Activated CD4-positive, CD25-positive, alpha-beta regulatory T cell treated with anti-CD3 and anti-CD28 coated beads, Interleukin-2, amount 50 U/mL, for 16 hours (primary cell): ENCODE measurements at places on chromosomes 3 and 15.

GRCh38 chr15:58415636-58416035 lies 16.2 kb upstream of the LIPC start:
- DNase-seq = no peak

DNA sequence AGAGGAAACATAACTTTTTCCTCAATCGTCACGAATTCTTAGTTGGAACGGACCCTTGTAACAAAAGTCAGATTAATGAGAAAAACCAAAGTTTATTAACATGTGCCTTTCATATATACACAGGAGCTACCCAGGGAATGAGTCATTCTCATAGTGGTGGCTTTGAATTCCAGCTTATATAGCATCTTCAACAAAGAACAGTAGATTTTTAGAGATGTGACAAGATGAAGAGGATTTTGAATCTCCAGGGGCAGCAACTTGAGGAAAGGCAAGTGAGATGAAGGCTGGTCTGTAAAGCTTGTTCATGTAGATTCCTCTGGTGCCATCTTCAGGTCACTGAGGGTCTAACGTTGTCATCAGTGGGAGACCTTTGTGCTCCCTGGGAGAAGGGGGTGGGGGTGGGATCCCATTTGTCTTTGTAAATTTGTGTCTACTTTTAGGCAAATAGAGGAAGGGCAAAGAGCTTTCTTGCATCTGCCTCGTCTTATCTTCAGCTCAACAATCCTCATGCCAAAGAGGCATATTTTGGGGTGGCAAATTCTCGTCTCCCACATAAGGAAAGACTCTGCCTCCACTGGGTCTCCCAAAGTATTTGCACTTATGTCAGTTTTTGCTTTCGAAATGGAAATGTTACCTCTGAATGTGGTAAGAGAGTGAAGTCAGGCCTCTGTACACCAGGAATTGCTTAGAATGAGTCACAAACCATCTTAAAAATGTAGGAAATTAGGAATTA lies 29.5 kb downstream of the CLEC3B start:
- DNase-seq = no peak

DNA sequence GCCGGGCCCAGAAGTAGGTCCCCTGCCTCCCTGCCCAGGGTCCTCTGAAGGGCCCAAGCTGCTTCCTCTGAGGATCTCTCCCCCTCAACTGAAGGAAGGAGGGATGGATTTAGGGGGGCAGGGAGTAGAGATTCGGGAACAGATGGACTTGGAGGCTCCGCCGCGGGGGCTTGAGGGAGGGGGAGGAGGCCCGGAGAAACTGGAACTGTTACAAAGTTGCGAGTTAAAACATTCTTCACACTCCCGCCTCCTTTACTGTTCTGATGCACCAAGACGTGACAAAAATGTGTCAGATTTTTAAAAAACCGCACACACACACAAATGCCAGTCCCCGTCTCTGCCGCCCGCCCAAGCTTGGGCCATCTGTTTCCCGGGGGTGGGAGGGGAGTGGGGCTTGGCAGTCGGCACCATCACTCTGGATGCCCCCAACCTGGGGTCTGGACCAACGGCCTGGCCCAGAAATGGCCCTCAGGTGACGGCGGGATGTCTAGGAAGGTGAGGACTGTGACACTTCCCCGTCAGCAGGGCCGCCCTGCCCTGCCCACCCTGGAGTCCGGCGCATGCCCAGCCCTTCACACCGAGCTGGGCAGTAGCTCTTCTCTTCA lies 25.0 kb upstream of the LINGO1 start:
- no peak for DNase-seq

GRCh38 chr3:85255949-85256348 lies 297.2 kb downstream of the CADM2 start:
- no peak for DNase-seq

- no peak for DNase-seq
These were observed 61.6 kb upstream of the RYK start for GRCh38 chr3:134312072-134312872.

DNA sequence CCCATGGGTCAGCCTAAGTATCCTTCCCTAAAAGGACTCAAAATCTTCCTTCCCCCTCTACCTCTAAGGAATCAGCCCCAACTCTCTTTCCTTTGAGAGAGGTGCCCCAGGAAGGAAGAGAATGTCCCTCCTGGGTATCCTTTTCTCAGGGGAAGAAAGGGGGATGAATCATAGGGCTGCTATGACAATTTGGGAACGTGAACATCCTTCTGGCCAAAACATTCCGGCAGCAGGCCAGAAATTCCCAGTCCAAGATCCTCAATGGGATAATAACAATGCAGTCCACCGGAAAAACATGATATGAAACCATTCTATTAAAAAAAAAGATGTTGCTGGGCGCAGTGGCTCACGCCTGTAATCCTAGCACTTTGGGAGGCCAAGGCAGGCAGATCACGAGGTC lies 50.8 kb upstream of the CACNA2D3 start:
- DNase-seq = no peak

- DNase-seq = no peak
These were observed 130.3 kb upstream of the CDIN1 start for GRCh38 chr15:36449084-36449661.

- no peak for DNase-seq
These were observed 794.7 kb upstream of the GBE1 start for GRCh38 chr3:82556113-82556512.

DNA sequence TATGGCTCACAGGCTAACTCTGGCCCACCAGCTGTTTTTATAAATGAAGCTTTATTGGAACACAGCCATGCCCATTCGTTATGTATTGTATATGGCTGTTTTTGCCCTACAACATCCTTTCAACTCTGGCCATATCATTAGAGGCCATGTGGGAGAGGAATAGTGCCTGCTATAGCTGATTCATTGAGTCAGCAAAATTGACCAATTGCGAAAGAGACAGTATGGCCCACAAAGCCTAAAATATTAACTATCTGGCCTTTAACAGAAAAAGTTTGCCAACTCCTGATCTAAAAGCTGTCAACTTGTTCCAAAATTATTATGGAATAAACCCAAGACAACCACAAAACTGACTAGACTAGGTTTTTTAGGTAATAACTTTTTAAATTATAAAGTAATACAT lies 1.4 kb downstream of the NR1I2 start:
- no peak for DNase-seq

DNA sequence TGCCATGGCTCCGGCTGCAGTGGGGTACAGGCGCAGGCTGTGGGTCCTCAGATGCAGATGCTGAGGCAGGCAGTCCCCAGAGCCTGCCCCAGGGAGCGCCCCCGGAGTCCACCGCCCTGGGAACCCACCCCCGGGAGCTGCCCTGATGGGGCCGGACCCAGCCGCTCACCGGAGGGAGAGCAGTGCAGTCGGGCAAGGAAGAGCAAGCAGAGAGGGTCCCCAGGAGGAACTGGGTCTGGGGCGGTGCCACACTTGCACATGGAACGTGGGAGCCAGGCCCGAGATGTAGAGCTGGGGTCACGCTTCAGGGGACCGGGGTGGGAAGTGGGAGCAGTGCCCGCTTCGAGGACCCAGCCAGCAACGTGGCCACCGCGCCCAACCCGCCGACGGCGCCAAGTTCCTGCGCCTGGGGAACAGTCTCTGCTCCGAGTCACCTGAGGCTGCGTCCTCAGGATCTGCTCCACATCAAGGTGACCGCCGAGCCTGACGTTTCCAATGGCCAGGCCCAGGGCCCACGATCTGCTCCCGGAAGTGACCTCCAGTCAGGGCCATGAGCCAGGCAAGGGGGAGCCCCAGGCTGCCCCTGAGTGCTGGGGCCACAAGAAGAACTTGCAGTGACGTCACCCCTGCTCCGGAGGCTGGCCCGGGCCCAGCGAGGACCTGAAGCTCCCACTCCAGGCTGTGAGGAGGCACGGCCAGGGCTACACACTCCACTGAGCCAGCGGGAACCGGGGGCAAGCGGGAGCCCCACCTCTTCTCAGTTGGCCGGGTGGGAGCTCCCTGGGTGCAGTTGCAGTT lies 27.0 kb upstream of the TFG start:
- DNase-seq = no peak

DNA sequence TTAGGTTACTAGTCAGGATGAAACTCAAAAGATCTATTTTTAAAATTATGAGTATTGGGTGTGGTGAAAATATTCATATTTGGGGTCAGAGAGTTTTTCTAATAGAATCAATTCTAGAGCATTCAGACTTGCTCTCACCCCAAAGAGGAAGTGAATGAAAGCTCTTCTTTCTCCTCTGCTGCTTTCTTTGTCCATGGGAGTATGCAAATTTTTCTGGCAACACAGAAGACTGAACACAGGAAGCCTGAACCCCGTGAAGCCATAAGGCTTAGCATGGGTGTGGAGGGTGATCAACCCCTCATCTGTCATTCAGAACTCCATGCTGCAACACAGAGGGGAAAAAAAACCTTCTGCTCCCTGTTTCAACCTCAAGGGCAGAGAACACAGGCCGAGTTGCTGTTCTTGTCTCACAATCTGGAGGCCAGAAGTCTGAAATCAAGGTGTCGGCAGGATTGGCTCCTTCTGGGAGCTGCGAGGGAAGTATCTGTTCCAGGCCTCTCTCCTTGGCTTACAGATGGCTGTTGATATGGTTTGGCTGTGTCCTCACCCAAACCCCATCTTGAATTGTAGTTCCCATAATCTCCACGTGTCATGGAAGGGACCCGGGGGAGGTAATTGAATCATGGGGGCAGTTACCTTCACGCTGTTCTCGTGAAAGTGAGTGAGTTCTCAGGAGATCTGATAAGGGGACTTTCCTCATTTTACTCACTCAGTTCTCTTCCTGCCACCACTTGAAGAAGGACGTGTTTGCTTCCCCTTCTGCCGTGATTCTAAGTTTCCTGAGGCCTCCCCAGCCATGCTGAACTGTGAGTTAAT lies 33.7 kb upstream of the CD47 start:
- DNase-seq = peak; percentile 55

DNA sequence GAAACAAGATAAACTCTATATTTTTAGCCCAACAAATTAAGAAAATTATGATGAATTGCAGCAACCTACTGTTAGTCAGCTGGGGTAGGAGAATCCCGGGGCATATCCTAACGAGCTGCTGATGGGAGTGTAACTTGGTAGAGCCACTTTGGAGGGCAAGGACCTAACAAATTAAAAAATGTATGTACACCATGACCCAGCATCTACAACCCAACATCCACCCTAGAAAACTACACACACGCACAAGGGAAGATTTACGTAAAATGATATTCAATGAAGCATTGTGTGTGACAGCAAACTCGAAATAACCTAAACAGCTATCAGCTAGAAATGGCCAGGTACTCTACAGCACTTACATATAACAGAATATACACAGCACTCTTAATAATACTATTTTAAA lies 1.9 kb downstream of the BCL2A1 start:
- no peak for DNase-seq
